Cortex of kidney (tissue), 1 donor: ENCODE measurements at places on chromosomes 1 and 21.

- no peak for DNase-seq
Observed at GRCh38 chr1:223886516-223886921, 40.8 kb upstream of the TP53BP2 start.

GRCh38 chr1:38138498-38139233 lies 92.1 kb upstream of the POU3F1 start:
- no peak for DNase-seq

DNA sequence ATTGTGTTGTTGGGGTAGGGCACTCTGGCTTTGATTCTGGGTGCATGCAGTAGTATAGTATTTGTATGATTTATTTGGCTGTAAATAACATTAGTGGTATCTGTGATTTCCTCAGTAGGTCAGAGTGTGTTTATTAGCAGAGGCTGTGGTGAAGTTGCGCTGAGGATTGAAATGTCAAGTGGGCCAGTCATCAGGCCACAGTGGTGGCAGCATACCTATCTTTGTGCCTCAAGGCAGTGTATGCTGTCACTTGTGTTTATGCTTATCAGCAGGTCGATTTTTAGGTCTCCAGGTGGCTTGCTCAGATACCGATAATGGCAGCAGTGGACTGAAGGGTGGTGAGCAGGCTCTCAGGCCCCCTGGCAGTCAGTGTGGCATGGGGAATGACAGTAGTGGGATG lies 11.3 kb downstream of the LY9 start:
- no peak for DNase-seq

- DNase-seq: no peak
Observed at GRCh38 chr1:154719586-154720327, 111.8 kb upstream of the ADAR start.

- DNase-seq: no peak
Observed at GRCh38 chr1:2318314-2319278, 72.8 kb downstream of the MORN1 start.

DNA sequence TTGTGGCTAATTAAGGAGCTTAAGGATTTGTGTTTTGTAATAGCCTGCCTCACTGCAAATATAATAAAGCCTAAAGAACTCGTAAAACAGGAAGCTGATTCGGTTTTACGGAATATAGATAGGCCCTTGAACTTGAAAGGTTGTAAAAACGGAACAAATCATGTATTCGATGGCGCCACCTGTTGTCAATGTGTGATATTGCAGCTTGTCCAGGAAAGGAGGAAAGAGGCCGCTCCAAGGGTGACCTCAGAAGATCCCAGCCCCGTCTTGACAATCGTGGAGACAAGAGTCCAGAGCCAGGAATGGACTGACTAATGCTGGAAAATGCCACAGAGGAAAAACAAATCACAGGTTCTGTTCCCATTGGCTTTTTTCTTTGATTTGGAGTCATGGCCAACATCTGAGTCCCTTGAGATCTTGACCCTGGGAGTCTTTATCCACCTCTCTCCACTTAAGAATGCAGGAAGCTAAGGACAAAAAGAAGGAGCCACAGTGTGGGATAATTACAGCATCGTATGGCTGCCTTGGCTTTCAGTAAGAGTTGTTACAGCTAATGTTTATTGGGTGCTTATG lies 7.0 kb upstream of the IGSF21 start:
- DNase-seq: no peak

DNA sequence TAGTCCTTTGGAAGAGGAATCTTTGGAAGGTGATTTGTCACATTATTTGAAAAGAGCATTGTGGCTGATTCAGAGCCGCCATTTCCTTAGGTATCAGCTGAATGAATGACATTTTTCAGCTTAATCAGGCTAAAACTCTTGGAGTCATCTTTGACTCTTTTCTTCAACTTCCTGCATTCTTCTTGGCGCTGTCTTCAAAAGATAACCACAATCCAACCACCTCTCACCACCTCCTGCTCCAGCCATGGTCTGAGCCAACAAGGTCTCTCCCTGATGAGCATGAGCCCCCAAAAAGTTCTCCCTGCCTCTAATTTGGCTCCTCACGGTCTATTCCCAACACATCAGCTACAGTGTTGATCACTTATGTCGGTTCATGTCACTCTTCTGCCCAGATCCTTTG lies 297.6 kb upstream of the RUNX1 start:
- DNase-seq: no peak
